ENCODE measurements at places on chromosomes 1 and 21. TPM values are rescaled to one million over a fixed set of nuclear protein-coding genes. Genes with fewer than 3 reads are reported as not detected.

GRCh38 chr21:22138297-22139016, 1140.2 kb downstream of the NCAM2 start:
- DNase-seq, result no peak

NBPF20 gene
- 3.3 TPM for total RNA-seq

- DNase-seq, result no peak
Observed at GRCh38 chr1:31576201-31576669, at the start of gene TINAGL1. Gene TINAGL1, plus strand, starts transcription at chr1:31576515. Its CDS starts 634 bp downstream, at chr1:31577149.

DNA sequence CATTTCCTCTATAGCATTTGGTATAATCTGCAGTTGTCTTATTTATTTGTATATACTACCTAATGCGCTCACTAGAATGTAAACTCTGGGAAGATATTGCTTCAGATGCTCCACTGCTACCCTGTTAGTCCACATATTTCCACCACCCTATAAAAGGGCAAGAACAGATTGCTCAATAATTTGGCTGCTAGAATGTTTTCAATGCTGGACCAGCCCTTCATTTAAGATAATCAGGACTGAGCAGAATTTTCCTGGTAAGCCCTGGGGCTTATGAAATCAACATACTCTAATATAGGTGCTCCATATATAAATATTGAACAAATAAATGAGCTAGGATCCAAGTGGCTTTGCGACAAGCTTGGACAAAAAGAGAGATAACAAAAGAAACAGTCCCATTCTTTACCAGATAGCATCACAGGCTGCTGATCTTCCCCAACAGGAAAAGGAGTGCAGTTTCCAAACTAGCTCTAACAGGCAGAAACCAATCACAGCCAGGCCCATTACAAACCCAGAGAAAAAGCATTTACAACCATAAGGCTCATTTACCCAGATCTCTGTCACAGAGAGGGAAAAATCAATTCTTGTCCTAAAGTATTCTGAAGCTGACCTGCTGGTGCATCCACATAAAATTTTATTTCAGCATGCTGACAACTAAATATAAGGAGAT, 8.3 kb downstream of the BCAR3 start:
- DNase-seq, result no peak

DNA sequence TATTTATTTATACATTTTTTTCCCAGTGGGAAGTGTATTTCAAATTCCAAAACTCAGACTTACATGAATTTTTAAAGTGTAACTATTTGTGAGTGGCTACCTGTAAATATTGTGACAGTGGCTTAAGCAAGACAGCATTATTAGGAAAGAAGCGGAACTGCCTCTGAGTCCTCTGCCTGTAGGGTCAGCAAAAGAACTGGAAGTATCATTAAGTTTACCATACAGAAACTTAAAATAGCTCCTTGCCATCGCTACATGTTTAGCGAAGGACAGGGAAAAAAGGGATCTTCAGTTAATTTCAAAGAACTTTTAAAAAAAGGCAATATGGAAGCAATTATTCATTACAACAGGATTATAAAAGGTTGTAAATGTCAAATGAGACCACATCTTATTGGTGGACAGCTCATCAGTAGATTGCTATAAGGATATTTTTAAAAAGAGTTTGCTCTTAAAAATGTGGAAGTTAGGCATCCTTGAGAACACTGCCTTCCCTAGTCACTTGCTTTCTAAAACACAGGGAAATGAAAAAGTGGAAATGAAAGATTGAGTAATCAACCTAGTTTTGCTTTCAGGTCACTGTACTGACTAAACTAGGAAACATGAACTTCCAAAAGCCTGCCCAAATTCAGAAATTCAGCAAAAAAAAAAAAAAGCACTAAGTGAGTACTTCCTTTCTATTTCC, 39.2 kb downstream of the NSL1 start:
- no peak for DNase-seq

RUNX3 gene
- total RNA-seq, result not detected

DNA sequence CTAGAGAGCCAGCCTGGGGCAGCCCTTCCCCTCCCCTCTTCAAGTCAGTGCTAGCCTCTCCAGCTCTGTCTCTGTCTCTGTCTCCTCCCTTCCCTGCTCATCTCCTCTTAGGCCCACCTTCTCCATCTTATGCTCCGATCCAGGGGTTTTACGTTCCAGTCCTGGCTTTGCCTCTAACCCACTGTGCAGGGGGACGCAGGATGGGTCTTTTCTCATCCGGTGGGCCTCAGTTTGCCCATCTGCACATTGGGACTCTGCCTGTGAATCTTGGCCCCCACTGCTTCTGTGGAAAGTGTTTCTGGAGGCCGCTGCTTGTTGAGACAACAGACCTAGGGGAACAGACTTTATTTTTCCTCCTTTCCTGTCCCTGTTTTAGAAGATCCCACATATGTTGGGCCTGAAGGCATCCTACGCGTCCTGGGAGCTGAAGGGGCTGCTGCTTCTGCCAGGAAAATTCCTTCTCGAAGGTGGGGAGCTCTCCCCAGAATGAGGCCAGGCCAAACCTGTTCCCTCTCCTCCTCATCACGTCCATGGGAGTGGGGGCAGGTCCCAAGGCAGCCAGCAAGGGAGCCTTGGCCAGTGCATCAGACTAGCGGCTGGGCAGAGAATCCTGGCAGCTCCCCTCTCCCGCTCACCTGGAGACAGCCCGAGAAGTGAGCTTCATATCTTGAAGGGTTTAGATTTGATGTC, 99.5 kb upstream of the CSF3R start:
- DNase-seq, result no peak

CELA3A gene
- 2.6 TPM for total RNA-seq

GSTM1 gene
- 0.83 TPM for total RNA-seq

DAB1 gene
- not detected for total RNA-seq

All from myocyte (in vitro differentiated cells).